ENCODE measurements at places on chromosomes 12 and 14.

- DNase-seq: no peak
These were observed 978.1 kb downstream of the GALC start for GRCh38 chr14:87014856-87015255.

GRCh38 chr14:60178820-60179219 lies 13.6 kb upstream of the DHRS7 start:
- DNase-seq: no peak

- DNase-seq: no peak
These were observed 10.2 kb downstream of the HEATR5A start for GRCh38 chr14:31410048-31410650.

DNA sequence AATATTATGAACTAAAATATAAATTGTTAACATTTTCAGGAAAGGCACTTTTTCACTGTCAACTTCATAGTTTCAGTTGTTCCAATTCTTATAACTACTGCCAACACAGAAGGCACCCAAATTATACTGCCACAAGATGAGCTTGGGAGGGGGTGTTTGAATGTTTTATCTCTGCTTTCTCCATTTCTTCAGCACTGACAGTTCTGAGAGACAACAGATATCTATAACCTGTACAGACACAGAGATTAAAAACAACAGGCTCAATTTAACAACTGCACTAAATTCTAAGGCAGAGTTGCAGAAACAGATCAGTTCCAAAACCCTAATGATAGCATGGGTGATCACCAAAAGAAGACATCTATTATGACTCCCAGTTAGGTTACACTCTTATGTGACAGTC lies 12.8 kb downstream of the SCAF11 start:
- DNase-seq: no peak

GRCh38 chr12:93387780-93388179 lies 10.1 kb downstream of the NUDT4 start:
- no peak for DNase-seq
